ENCODE measurements at places on chromosomes 7 and 10.

- DNase-seq, result no peak
Observed at GRCh38 chr7:17130281-17131059, 168.0 kb upstream of the AHR start.

- no peak for DNase-seq
Observed at GRCh38 chr10:16929069-16929468, 111.8 kb upstream of the RSU1 start.

DNA sequence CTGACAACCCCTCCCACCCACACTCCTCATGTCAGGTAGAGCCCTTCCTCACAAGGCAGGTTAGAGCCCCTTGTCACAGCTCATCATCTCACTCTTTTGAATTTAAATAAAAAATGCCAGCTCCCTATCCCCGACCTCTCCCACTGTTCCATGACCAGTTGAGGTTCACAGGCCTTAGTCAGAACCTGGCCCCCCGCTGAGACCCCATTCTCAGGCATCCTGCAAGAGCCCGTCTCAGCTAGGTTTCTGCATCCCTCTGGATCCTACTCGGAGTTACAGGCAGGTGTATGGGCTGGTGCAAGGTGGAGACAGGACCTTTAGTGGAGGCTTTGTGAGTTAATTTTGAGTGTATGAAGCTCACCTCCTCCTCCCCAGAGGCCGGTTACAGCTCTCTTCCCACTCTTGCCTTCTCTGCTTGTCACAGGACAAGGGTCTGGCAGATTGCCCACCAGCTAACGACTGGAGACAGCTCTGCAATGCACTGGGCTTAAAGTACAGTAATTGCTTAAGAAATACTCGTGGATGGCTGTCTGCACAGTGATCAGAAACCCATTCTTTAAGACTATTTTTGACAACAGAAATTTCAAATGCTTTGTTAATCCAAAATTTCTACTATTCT, 394.9 kb upstream of the DPP6 start:
- no peak for DNase-seq

- no peak for DNase-seq
Observed at GRCh38 chr7:94258418-94259300, 136.0 kb upstream of the COL1A2 start.

GRCh38 chr7:155358066-155358947, 60.6 kb downstream of the INSIG1 start:
- DNase-seq, result no peak

DNA sequence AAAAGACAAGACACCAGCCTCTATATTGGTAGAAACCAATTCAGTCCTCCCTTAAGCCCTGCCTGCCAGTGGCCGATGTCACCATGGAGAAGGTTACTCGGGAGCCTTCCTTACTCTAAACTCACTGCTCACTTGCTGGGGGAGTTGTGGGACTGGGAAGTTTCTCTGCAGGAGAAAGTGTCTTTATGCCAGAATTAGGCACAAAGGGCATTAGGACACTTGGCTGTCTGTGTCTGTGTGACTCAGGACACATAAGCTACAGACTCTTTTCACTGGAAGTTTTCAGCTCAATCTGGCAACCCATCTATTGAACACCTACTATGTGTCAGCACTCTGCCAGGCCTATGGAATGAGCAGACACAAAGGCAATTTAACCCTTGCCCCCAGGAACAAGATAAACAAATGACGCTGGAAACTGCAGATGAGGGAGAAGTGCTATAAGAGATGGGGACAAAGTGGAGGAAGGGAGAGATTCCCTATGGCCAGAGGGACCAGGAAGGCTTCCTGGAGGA, 49.5 kb upstream of the CACUL1 start:
- no peak for DNase-seq

DNA sequence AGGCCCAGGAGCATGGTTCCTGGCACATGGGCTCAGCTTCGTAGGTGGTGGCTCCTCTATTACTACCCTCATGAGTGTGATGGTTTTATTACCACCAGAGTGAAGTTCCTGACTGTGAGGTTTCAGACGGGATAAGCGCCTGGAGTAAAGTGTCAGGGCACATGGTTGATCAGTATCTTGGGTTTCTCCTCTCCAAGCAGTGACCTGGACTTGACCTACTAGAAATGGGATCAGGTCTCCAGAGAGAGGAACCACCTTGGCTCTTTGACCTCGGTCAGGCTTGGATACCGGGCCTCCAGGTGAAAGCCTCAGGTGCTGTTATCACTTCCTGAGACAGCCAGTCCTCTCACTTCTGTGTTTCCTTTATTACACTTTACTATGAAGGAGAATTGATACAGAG, 67.7 kb downstream of the GRK5 start:
- no peak for DNase-seq

GRCh38 chr10:96228408-96228994, 42.9 kb downstream of the BLNK start:
- no peak for DNase-seq

DNA sequence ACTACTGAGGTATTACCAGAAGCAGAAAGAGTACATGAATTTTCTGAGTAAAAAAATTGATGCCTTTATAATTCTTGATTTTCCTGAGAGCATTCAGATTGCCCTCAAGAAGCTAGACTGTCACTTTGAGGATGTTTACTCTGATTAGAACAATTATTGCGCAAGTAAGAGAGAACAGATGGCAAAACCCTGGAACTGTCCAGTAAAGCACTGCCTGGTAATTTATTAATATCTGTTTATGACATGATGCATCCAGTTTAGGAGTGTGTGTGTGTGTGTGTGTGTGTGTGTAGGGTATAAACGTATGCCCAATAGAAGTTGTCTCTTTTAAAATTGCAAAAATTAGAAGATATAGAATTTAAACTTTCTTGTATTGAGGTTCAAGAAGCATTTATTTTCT, 379.7 kb downstream of the PHTF2 start:
- DNase-seq, result no peak

DNA sequence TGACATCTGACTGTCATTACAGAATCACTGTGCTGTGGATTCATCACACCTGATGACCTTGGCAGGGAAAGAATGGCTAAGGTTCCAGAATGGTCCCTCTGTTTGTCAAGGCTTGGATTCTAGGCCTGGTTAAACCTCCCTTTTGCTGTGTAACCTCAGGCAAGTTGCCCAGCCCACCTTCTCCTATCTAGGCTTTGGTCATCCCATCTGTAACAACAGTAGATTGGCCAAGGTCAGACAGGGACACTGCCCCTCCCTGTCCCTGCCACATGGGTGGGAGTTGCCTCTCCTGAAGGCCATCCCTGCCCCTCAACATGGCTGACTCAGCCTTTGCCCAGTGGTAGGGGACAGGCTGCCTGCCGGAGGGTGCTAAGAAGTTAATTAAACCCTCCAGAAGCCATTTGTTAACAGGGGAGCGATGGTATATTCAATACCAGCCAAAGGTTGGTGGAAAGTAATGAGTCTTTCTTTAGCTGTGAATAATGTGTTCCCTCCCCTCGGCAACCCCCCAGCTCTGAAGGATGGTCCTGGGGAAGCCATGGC, 149.8 kb upstream of the PCBD1 start:
- DNase-seq, result no peak

DNA sequence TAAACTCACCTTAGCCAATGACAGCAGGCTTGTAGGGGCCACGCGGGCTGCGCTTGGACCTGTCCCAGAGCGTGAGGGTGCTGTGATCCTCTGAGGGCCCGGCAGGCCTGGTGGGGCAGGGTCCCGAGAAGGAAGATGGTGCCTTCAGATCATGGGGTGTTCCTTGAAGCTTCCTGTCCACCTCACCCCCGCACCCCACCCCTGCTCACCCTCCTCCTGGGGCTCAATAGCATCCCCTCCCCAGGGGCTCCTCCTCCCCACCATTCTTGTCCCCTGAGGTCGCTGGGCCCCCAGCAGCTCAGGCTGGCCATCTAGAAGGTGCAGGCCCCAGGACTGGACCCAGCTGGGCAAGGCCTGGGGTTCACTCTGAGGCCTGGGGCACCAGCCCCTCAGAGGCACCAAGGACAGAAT, 33.9 kb downstream of the PWWP2B start:
- DNase-seq, result no peak

DNA sequence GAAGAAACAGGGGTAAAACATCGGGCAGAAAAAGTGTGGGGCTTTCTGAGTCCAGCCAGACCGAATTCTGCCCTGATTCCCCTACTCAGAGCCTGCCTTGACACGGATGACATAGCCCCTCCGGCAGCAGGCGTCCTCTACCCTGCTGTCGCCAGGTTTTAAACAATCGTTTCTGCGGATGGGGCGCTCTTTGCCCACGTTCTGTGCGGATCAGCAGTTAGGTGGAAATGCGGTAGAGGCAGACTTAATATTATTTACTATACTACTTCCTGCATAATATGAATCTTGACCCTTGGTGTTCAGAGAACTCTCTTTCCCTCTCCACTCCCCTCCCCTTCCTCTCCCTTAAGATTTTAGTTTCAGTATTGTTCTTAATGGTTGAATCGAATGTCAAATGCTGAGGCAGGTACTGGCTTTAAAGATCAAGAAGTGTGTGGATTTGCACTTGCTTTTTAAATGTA, 2.4 kb downstream of the GATA3 start:
- DNase-seq, result no peak

DNA sequence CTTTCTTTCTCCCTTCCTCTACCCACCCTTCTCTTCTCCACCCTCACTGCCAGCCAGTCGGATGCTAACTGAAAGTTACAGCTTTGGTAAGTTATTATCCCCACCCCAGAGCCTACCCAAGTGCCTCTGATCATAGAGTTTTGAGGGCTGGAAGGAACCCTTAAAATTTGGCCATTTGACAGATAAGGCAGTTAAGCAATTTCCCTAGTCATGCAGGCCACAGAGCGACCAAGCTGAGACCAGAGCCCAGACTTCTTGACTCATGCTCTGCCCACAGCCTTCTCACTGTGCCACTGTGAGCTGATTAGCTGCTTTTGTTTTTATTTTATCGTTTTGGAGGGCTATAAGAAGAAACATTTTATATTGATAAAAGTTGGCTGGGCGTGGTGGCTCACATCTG, 17.2 kb downstream of the SAP25 start:
- DNase-seq, result no peak

GRCh38 chr7:46948716-46949115, 633.2 kb downstream of the TNS3 start:
- no peak for DNase-seq

DNA sequence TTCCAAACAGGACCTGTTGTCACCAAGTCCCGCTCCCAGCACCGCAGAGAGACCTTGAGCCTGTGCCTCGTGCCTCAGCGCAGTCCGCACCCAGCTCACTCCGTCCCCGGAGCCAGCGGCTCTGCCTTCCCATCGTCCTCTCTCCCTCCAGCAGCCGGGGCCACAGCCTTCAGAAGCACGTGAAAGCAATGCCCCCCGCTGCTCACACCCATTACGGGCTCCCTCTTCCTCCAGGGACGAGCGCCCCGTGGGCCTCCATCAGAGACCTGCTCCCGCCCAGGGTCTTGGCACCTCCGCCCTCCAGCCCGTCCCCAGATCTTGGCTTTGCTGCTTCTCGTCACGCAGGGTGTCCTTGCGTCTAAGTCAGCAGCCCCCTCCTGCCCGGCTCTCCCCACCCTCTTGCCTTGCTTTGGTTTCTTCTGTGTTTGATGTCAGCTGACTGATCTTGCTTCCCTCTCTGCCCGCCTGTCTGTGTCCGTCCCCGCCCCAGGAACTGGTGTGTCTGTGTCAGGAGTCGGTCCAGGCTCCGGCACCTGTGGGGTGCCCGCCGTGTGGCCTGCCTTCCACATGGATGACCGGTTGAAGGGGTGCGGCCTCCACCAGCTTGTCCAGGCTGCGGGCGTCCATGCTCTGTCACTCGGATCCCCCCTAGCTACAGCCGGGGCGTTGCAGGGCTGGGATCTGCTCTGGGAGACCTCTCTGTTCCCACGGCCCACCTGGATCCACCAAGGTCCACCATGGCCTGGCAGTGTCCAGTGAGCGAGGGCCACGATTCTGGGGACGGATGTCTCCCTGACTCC, 61.9 kb downstream of the FOXL3 start:
- DNase-seq, result no peak

DNA sequence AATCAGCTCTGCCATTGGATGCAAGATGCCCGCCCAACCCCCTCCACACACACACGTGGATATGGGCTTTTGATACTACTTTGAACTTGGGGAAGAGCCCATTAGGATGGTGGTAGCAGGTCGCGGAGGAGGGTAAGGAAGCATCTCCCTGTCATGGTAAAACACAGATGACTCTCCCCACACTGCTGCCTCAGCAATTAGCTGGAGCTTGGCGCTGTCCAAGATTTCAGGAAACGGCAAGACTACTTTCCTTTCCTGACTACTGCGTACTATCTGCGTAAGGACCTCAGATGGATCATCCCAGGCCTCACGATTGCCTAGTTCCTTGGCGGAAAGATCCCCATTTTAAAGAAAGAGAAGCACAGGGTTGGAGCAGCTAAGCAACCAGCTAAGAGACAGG, 134.3 kb downstream of the C10orf90 start:
- DNase-seq, result no peak

GRCh38 chr7:124918662-124919061, 11.0 kb downstream of the POT1 start:
- no peak for DNase-seq

- no peak for DNase-seq
Observed at GRCh38 chr7:49703337-49703736, 70.1 kb upstream of the VWC2 start.
